ENCODE measurements at places on chromosomes 11 and 22.

DNA sequence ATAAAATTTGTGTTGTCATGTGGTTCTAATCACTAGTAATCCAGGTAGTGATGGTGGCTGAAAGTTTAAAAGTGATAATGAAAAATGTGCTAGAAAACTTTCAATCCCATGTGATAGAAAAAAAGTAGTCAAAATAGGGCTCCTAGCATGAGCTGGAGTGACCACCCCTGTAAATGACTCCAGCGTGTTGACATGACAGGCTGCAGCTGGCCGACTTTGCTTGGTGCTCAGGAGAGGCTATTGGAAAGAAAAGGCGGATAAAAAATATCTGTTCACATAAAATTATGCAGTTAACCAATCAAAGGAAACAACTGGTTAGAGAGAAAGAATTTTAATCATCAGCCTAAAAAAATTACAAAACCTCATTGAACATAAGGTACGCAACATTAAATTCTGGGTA, 16.9 kb upstream of the MTCH2 start:
- no peak for DNase-seq

DNA sequence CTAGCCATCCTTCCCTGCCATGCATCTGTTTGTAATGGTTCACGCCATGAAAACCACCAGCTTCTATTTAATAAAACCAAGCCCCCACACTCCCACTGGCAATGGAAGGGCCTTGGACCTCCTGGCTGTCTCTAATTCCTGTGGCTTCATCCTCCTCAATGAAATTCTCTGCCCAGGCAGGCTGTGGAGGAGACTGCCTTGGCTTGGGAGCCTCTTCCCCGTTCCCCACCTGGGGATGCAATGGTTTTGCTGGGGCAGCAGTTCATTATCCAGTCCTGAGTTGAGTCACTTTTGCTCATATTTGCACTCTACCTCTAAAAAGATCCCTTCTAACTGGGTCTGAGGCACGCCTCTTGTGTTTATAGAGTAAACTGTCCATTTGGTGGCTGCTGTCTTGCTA, 515.8 kb downstream of the NTM start:
- DNase-seq, result no peak

DNA sequence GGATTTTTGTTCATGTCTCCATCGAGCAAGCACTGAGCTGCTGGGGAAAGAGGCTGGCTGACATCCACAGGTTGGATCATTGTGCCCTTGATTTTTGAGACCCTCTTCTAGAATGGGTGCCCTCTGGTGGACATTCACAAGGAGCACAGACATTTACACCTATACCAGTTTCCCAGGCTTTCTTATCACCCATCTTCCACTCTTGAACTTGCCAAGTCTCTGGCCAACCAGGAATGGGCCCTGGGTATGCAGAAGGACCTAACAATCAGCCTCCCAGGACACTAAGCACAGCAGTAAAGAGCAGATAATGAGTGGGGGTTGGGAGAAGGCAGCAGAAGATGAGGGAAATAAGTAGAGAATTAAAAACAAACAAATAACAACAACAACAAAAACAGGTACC, 5.7 kb upstream of the INTS4 start:
- DNase-seq, result peak; percentile 50

DNA sequence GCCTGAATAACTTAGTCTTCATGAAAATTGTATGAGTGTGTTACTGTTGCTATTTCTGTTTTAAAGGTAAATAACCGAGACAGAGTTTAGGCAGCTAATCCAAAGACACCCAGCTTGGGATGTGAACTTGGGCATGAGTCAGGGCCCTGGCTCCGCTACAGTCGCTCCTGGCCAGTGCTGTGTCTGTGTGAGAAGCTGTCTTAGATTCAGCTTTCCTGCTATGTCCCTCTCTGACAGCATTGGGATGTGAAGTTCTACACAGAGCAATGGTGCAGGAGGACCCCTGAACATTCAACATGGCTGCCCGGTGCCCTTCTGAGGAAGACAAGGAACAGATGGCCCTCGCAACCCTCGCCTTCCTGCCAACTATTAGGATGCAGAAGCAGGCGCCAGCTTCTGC, 49.4 kb downstream of the GALNT18 start:
- DNase-seq, result no peak

GRCh38 chr11:64563966-64564365, 27.1 kb upstream of the SLC22A12 start:
- no peak for DNase-seq

DNA sequence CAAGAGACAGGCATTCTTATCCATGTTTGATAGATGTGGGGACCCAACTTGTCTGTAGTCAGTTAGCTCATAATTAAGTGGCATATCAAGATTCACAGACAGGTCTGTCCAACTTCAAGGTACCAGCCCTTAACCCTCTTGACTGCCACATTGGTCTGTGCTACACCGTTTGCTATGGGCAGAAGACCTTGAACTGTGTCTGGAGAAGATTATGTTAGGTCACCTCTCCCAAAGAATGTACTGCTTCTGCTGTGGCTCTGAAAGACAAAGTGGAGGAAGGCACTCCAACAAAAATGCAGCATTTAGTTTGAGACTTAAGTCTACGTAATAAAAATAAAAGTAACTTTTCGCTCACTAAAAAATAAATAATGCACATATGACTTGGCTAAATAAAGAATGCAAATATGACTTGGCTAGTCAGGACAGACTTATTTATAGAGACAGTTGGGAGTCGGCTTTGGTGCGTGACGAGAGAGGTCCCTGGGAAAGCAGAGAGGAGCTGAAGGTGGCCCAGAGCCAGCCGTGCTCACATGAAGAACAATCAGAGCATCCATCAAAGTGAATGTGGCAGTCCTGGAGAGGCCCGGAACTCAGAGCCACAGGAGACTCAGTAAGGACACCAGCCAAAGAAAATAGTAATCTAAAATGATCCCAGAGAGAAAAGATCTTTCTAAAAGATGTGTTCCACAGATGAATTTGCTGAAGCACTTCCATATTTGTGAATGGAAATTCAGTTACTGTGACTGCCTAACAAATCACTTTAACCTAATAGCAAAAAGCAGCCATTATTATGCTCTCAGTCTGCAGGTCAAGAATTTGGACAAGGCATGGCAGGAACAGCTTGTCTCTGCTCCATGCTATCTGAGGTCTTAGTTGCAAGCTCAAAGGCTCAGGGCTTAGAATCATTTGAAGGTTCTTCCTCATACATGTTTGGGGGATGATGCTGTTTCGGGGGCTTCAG, 35.0 kb downstream of the CWC15 start:
- DNase-seq, result no peak

- DNase-seq, result no peak
Measured at GRCh38 chr11:104678408-104678807, 219.9 kb downstream of the CASP12 start.
